ENCODE measurements at places on chromosomes 7 and 10. TPM values are rescaled to one million over a fixed set of nuclear protein-coding genes. Genes with fewer than 3 reads are reported as not detected.

DNAJC12 gene
- total RNA-seq, result 4.1 TPM

DNA sequence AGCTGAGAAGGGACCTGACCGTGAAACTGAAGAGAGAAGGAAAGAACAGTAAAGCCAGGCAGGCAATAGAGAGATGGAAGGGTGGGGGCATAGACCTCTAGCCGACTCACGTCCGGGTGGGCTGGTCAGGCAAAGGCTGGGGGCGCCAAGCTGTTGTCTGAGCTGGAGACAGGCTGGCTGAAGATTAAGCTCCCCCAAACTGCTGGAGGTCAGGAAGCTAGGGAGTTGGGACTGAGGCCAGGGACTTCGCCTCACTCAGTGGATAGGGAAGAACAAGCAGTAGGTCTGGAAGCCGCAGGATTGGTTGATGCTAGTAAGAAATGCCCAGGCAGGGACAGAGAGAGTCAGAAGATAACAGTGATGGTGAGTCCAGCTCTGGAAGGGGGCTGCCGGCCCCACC, 5.3 kb downstream of the PITX3 start:
- no peak for DNase-seq

- peak; percentile 49 for DNase-seq
Measured at GRCh38 chr10:128095027-128095752, 31.0 kb downstream of the MKI67 start.

GRCh38 chr7:86025807-86026206, 617.9 kb upstream of the GRM3 start:
- no peak for DNase-seq

GRCh38 chr10:43437141-43437870, 395 bp downstream of the ZNF487 start:
- no peak for DNase-seq

- DNase-seq, result no peak
Measured at GRCh38 chr7:94069162-94069739, 65.1 kb upstream of the BET1 start.

DNA sequence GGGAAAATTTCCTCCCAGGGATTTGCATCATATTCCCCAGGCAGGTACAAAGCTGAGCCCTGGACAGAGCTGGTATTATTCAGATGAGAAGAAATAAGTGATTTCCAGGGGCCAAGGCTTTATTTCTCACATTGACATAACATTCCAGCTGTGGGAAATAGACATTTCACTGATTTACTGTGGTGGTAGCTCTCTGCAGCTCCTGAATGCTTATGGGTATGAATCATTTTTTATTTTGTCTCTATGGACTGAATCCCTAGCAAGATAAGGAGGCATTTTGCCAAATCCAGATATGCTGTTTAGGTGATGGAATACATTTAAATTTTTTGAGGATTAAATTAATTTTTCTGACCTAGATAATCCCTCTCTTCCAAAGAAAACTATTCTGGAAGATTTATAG, 97.9 kb downstream of the MTPN start:
- no peak for DNase-seq

- no peak for DNase-seq
Measured at GRCh38 chr7:28774261-28774988, 183.7 kb downstream of the TRIL start.

- DNase-seq, result no peak
Measured at GRCh38 chr7:96887426-96887825, 117.9 kb upstream of the DLX6 start.

DNA sequence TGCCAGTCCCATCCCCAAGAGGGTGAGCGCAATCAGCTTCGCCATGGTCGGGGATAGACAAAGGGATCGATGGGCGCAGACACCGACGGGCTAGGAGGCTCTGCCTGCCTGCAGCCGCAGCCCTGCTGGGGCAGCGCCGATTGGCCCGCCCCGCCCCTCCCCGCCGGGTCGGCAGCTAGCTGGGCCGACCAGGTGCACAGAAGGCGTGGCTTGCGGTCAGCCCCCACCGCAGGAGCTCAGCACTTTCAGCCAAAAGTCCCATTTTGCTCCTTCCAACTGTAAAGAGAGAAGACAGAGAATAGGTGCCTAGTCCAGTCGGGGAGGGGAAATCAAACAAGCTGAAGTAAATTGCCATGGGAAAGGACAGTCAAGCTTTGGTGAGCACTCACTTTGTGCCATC, at the start of gene PON1:
PON1 (minus strand) TSS at position 102 of the 400 bp plus-strand sequence; CDS start at position 45, 57 bp downstream.
- DNase-seq, result peak; percentile 55

CYP3A4 gene
- total RNA-seq, result not detected

GRCh38 chr7:50274361-50274760, 30.2 kb upstream of the IKZF1 start:
- DNase-seq, result no peak

DNA sequence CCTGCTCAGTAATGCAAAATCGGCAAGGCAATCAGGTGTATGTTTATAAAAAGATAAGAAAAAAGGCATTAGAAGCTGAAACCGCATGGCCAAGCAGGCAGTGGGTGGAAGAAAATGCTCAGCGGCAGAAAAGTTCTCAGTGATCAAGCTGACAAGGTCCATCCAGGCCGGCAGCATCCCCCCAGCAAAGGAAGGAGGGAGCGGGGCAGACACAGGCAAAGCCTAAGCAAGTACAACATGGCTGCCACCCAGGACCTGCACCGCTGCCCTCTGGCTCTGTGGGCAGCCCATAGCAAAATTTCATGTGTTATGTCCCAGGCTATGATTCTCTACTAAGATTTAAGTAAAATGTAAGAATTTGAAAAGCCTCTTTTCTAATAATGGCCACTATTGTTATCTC, 45.4 kb downstream of the MRPS24 start:
- no peak for DNase-seq

DNA sequence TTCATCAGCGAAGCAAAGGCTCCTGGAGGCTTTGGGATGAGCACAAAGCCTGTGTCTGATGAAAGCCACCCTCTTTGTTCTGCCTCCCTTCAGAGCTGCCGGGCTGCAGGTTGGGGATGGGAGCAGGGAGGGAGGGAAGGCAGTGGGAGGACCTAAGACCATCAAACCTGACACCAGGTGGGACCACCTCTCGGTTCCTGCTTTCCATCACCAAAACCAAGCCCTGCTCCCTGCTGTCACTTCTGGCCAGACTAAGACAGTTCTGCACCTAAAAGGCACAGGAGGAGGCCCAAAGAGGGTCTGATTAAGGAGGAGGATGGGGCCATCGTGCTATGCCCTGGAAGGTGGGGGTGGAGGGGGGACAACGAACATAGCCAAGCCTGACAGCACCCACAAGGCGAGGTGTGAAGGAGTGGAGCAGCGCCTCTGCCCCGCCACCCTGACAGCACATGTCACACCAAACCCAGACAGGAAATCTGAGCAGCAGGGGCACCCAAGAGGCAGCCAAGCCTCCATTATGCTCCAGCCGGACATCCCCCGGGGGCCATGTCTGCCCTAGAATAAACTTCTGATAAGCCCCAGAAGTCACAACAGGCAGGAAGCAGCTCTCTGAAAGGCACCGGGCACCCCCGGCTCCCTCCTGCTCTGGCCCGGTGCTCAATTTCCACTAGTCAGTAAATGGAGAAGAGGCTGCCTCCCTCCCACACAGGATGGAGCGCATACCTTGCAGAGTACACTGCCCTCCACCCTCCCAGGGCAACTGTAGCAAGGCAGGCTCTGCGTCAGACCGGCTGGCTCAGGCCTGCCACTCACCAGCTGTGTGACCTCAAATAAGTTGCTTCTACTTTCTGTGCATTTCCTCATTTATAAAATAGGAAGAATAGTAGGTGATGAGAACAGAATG, 48.9 kb downstream of the DLG5 start:
- DNase-seq, result peak; percentile 36

- DNase-seq, result no peak
Measured at GRCh38 chr10:6769704-6770417, 189.8 kb upstream of the PRKCQ start.

DNA sequence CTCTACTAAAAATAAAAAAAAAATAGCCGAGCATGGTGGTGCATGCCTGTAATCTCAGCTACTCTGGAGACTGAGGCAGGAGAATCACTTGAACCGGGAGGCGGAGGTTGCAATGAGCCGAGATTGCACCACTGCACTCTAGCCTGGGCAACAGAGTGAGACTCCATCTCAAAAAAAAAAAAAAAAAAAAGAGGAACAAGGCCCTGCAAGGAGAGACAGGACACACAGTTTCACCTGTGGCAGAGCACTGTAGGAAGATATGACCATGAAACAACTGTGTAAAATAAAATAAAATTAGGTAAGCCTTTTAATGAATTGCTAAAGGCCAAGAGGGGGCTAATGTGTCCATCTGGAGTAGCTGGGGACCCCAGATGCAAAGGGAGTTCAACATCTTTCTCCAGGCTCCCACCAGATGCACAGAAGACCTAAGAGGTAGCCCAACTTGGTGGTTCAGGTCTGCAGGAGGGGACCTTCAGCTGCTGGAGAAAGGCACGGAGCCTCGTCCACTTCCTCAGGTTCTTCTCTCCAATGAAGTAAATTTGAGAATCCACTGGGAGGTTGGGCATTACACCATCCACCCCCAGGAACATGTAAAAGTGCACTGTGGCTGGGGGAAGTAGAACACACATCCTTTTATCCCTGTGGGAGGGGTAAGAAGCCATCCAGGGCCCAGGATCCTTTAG, 12.7 kb downstream of the PPIF start:
- DNase-seq, result no peak

DNA sequence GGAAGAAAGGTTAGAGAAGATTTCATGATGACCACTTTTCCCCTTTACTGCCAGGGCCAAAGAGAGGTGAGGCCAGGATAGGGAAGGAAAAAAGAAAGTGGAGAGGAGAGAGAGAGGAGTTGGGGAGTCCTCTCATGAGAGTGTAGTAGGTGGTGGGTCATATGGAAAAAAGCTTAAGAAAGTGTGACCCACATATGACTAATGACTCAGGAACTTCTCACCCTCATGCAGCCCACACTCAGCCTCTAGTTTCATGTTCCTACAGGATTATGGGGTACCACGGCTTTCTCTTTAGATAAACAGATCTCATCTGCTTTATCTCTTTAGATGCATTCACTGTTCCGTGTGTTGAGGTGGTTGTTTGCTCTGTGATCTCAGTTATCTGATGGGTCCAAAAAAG, 462.5 kb upstream of the IGFBP3 start:
- DNase-seq, result no peak

DNA sequence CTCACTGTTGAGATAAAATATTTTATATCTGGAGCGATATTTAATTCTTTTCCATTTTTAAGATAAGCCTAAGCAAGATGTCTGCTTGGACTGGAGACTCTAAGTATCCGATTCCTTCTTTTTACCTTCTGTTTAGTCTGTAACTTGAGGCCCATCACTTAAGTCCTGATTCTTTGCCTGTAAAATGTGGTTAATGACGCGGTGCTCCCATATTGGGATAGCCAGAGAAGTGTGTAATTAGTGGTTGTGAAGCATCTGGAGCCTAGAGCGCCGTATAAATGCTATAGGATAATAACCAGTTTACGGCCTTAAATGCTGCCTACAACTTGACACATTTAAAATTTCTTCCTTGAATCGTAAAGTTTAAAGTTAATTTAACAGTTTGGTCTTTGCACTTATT, 132.9 kb downstream of the CHN2 start:
- no peak for DNase-seq

- DNase-seq, result no peak
Measured at GRCh38 chr10:58754469-58755339, 242.0 kb downstream of the BICC1 start.

GRM3 gene
- total RNA-seq, result not detected

- DNase-seq, result no peak
Measured at GRCh38 chr7:70700055-70700940, 431.6 kb upstream of the GALNT17 start.

DNA sequence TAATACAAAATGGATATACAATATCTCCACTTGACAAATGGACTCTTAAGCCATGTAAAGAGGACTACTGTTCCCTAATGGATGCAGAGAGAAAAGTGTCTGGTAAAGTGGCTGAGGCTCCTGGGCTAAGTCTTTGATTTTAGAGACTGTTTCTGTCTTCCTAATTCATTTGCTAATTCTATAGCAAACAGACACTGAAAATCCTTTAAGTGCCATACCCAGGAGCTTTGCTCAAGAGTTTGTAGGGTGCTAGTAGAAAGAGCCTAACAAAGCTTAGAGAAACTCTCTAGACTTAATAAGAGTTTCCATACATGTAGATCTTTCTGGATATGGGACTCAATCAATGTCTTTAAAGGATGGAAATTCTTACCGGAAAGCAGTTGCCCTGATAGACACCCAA, 16.7 kb downstream of the CEP55 start:
- no peak for DNase-seq

GRCh38 chr7:30708983-30709382, 26.7 kb upstream of the CRHR2 start:
- DNase-seq, result no peak

DNA sequence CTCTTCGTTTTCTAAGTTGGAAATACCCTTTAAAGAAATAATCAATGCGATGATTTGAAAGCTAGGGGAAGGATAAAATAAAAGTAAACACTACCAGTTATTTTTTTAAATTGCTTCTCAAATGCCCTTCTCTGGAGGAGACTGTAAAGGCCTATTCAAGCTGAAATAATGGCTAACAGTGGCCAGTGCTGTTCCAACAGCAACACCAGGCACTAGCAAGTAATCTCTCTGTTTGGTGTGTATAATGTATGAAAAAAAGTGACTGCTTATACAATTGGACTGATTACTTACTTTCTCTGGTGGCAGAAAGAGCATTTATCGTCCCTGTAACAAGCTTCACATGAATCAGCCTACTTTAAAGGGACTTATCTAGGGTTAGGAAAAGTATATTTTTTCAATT, 102.7 kb downstream of the CSTF2T start:
- DNase-seq, result no peak

GRCh38 chr10:84292502-84292901, 35.9 kb upstream of the CCSER2 start:
- no peak for DNase-seq

DNA sequence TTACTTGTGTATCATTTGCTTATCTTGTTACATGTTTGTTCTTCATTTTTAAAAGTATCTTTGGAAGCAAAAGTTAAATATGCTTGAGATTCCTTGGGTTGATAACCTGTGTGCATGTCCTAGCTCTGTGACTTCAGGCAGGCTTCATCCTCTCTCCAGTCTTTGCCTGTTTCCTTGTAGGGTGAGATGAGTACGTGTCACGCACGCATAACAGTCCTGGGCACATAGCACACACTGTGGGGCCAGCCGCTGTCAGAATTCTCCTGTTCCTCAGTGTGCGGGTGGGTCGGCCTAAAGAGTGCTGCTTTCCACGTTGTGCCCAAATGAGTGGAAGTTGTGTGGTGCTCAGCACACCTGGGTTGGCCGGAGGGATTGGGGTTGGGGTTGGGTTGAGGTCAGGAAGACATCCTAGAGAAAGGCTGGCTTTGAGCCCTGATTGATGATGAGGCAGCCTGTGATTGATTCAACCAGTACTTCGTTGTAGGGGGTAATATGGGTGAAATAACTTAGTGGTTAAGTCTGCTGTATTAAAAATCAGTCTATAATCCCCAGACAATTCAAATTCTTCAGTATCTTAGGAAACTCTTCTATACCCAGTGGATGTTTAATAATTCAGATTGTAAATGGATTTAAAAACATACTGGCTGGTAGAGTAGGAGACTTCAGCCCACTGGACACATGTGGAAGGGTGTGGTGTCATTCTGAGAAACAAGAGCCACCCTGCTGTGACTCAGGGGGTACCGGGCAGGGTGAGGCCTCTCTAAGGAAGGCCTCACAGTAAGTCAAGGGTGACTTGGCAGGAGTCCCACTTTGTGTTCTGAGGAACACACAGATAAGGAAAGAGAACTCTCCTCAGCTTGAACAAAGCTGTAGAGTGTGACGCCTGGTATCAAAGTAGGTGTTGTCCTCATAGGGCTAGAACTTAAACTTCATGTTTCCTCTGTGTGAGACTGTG, 54.8 kb downstream of the DAGLB start:
- no peak for DNase-seq

Data from activated naive CD8-positive, alpha-beta T cell treated with anti-CD3 and anti-CD28 coated beads, Interleukin-2, amount 10 ng/mL, durations not matched to agents 7 days and 5 days (primary cell).